NCI-H2081 treated with DMSO at 0.1 percent for 48 hours (cell line): ENCODE measurements at places on chromosomes 6 and 20.

DNA sequence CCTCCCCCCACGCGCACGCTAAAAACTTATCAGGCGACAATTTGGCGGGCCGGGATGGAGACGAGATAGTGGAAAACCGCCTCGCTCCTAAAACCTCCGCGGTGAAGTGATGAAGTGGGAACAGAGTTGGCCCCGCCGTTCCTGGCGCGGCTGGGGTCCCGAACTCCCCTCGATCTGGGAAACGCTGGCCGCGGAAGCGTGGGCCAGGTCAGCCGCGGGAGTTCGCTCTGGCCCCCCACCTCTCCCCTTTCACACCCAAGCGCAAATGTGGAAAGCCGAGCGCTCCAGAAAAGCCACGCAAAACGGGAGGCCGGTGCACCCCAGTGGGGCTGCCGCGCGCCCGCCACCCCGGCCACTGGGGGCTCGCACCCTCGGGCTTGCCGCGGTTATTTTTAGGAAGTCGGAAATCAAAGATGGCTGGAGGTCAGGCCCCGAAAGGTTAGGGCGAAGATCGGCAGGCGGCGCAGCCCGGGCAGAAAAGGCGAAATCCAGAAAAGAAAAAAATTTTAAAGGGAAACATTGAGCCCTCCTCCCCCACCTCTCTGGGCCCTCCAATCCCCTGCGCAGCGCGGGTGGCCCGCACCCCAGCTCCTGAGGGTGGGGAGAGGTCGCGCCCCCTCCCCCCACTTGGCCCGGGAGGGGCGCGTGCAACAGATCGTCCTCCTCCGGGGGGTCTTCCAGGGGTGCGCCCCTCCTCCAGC, 1.0 kb downstream of the SALL4 start:
- DNase-seq: no peak

DNA sequence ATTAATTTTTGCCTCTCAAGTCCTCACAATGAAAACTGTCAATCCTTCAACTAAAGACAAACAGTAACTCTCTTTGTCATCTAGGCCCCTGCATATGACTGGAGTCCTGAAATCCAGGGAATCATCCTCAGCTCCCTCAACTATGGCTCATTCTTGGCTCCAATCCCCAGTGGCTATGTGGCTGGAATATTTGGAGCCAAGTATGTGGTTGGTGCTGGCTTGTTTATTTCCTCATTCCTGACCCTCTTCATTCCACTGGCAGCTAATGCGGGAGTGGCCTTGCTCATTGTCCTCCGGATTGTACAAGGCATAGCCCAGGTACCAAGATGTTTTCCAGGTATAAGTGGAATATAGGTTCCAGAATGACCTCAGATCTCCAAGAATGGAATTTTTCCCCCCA, 15.4 kb downstream of the SLC17A4 start:
- no peak for DNase-seq

- no peak for DNase-seq
Observed at GRCh38 chr6:39223061-39223460, 6.2 kb downstream of the KCNK5 start.

- no peak for DNase-seq
Observed at GRCh38 chr6:93555292-93555691, 135.9 kb upstream of the EPHA7 start.

DNA sequence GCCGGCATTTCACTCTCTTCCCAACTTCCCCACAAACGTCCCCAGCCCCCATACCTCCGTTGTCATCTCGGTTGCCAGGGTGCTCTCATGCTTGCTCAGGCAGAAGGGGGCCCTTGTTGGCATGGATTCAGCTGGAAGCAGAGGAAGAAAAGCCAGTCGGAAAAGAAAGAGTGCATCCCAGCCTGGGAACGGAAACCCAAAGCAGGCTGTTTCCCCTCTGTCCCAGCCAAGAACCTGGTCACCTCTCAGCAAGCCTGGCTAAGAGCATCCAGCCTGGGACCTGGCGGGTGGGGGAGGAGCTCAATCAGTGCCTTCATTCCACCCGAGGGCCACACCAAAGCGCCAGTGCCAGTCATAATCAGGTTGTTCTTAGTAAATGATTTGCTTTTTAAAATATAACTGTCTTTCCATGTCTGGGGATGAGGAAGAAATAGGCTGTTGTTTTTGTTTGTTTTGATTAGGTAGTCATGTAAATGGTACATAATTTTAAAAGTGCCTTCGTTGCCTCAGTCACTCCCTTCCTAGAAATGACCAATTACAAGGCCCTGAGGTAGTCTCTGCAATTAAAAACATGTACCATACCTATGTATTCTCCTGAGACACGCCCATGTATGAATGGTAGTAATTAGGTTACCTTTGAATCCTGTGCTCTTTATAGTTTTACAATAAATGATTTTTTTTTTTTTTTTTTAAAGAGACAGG, 21.1 kb downstream of the CHMP4B start:
- no peak for DNase-seq

- DNase-seq: no peak
Observed at GRCh38 chr20:7772371-7772770, 167.9 kb downstream of the HAO1 start.

DNA sequence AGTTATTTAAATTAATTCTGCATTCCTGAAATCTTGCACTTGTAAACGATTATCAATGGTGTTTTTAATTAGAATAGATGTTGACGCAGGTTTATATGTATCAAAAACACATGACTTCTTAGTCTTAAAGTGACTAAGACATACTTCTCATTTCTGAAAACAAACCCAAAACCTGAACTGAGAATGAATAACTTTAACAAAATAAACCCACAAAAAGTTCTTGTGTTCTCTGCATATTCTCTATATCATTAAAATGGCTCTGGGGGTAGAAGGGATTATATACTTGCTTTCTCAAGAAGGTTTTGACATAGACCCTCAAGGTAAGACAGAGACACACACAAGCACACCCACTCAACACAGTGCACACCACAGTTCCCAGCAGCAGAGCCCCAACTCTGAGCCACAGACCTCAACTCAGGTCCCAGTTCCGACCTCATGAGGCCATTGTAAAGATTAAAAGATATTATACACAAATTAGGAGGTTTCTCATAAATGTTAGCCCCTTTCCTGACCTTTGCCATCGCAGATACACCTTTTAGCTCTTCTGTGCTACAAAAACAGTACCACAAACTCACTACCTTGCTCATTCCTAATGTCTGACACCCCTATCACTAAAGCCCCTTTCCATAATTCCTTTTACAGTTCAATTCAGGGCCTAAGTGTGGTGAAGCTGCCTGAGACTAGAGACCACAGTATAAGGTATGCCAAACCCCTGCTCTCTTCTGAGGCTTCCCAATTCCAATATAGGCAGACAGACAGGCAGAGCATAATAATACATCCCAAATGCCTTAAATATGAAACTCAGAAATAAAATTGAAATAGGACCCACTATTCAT, 267.8 kb downstream of the PTPRK start:
- DNase-seq: no peak

DNA sequence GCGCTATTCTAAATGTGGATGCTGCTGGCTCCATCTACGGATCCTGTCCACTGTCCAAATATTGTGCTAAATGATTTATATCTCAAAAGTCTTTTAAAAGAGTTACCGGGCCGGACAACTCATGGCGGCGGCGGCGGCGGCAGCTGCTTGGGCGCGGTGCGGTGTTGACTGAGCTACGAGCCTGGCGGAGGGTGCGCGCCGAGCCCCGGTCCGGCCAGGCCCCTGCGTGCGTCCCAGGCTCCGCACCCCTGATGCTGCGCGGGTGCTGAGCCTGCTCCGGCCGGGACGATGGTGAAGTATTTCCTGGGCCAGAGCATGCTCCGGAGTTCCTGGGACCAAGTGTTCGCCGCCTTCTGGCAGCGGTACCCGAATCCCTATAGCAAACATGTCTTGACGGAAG, 303.4 kb downstream of the CENPW start:
- DNase-seq: no peak

DNA sequence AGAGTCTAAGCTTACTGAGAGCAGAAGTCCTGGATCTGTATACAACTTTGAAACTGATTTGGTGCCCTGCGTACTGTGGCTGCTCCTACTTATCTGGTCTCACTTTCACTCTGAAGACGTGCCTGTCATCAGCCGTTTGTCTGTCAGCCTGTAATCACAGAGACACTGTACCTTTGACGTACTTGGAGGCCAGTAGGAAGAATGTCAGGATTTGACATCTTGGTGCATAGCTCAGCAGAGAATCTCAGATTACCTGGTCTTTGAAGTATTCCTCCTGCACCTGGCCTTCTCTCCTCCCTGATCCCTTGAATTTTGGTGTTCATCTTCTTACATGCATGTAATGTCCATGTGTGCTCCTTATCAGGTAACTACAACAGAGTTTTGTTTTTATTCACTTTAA, 37.7 kb downstream of the DSE start:
- DNase-seq: no peak

DNA sequence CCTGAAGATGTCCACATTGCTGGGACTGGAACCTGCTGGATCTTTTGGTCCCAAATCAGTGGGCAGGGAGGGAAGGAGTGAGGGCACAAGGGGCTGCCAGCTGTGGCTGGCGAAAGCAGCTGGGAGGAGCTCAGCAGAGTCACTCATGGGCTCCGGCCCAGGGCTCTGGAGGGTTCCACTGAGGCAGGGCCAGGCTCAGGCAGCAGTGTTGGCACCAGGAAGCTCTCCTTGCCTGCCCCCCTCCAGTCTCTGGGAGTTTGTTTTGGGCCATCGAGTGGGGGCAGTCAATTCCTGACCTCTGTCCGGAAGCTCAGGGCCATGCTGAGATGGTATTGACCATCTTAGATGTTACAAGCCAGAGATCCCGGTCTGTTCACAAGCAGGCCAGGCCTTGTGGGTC, 39.1 kb upstream of the IRF4 start:
- DNase-seq: no peak

DNA sequence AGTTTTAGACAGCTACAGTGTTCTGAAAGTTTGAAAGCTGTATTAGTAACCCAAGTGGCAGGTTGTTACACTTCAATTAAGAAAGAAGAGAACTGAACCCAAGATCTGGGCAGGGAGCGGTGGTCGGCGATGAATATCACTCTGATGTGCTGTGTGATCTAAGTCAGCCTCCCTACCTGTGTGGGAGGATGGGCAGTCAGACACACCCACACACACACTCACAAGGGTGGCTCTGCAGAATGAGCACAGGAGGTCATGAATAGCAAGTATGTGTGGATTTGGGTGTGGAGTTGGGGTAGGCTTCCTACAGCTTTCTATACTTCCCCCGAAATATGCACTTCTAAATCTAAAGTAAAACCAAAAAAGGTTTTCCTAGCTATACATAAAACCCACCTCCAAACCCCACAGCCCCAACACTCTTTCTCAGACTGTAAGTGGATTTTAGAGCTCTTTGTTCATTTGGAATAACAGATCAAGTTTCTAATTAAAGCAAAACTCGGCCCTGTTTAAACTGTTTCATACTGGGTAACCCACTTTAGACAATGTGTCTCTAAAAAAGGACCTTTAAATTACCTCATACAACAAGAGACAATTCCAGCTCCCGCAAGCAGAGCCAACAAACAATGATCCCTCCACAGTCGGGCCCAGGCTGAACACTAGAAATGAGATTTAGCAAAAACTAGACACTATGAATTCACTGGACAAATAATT, 19.4 kb downstream of the TNFRSF21 start:
- no peak for DNase-seq

- no peak for DNase-seq
Observed at GRCh38 chr6:110683241-110683640, 132.0 kb downstream of the CDK19 start.

- no peak for DNase-seq
Observed at GRCh38 chr20:53316206-53316937, 277.3 kb downstream of the ZNF217 start.

GRCh38 chr6:97437087-97437486, 154.1 kb upstream of the MMS22L start:
- no peak for DNase-seq

- no peak for DNase-seq
Observed at GRCh38 chr6:4777394-4777935, 1.3 kb downstream of the CDYL start.

DNA sequence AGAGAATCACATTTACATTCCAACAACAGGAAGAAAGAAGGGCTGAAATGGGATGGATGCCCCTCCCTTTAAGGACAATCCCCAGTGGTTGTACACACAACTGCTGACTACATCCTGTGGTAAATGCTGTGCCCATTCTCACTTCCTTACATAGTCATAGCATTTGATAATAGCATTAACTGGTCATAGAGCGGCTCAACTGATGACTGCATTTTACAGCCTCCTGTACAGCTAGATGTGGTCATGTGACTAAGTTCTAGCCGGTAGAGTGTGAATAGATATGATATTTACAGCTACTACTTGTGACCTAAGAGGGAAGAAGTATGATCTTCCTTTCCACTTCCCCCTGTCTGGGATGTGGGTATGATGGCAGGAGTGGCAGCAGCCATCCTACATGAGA, 24.7 kb downstream of the KCNK17 start:
- no peak for DNase-seq

DNA sequence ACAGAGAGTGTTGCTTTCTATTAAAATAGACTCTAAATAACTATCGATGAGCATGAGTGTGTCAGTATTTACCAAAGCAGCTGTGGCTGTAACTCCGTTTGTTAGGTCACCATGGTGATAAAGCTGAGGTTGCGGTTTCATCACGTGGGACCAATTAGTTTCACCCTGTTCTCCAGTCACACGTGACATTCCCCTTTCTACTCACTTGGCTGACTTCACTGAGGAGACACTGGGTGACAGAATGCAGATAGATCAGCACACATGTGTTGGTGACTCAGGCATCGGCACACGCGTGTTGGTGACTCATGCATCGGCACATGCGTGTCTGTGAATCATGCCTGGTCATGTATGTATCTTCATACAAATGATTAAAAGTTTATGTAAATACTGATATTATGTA, 285.4 kb downstream of the THBS2 start:
- no peak for DNase-seq

GRCh38 chr20:21141825-21142224, 15.9 kb downstream of the KIZ start:
- DNase-seq: no peak

DNA sequence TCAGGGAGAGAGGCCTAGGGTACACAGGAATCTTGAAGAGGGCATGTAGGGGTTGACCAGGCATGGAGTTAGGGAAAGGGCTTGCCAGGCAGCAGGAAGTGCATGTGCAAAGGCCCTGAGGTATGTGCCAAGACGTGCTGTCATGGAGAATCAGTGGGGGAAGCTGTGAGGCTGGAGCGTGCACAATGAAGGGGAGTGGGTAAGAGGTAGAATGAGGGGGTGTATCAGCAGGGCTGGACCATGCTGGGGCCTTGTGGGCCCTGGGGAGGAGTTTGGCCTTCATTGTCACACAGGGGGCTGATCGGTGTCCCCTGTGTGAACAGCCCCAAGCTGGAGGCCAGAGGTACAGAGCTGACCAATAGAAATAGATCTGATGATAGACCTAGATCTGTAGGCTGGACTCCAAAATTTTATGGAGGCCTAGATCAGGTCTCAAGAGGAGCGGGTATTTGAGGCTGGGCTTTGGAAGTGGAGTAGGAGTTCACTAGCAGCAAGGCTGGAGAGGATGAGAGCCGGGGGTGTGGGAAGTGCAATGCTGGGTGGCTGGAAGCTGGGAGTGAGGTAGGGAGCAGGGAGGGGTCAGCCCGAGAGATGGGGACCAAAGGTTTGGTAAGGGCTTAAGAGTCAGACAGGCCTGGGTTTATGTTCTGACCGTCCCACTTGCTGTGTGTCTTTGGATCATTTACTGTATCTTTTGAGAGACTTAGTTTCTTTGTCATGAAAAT, 3.0 kb downstream of the SRC start:
- DNase-seq: no peak

- no peak for DNase-seq
Observed at GRCh38 chr6:88246654-88247053, 80.5 kb upstream of the CNR1 start.
